Right kidney (tissue), 9 donors: ENCODE measurements at places on chromosomes 3 and 15.

DNA sequence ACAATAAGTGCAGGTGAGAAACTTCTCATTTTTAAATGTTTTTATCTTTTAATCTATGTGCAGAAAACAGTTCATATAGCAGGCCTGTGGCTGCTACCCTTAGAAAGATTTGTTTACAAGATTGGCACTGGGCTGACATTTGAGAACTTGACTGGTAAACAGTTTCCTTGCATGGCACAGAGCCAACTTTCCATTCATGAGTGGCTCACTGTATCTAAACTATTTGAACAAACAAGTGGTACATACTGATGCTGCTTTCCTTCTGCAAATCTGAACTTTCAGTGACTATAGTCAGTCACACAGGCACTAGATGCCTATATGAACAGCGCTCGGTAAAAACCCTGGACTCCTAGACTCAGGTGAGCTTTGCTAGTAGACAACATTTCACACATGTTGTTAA lies 6.3 kb upstream of the GTPBP8 start:
- no peak for DNase-seq

GRCh38 chr3:29514170-29514569 lies 233.3 kb downstream of the RBMS3 start:
- DNase-seq: no peak

DNA sequence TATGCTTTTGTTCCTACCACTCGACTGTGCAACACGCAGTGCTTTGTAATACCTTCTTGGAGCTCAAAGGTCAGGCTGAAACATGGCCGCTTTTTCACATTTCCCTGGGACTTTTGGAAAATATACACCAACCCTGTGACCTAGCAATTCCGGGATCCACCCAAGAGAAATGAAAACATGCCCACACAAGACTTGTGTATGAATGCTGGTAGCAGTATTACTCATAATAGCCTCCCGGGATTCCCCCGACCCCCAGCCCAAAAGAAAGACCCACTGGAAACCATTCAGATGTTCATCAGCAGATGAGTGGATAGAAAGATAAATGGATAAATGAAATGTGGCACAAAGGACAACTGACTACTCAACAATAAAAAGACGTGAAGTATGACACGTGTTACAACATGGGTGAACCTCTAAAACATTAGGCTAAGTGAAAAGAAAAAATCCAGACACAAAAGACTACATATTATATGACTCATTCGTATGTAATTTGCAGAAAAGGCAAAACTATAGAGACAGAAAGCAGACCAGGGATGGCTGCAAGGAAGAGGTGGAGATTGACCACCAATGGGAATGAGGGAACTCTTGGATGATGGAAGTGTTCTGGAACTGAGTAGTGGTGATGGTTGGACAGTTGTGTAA lies 104.1 kb downstream of the PGPEP1L start:
- DNase-seq: no peak

DNA sequence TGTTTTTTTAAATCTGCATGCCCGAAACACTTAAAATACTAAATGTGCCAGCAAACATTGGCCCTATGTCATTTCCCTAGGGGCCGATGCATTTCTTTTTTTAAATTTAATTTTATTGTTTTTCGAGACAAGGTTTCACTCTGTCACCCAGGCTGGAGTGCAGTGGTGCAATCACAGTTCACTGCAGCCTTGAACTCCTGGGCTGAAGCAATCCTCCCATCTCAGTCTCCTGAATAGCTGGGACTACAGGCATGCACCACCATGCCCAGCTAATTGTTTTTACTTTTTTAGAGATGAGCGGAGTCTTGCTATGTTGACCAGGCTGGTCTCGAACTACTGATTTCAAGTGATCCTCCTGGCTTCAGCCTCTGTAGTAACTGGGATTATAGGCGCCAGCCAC lies 5.5 kb downstream of the PARP9 start:
- DNase-seq: no peak

- no peak for DNase-seq
Measured at GRCh38 chr15:101114166-101114565, 137.7 kb downstream of the CHSY1 start.

- no peak for DNase-seq
Measured at GRCh38 chr3:129656659-129657247, 50.3 kb upstream of the PLXND1 start.

DNA sequence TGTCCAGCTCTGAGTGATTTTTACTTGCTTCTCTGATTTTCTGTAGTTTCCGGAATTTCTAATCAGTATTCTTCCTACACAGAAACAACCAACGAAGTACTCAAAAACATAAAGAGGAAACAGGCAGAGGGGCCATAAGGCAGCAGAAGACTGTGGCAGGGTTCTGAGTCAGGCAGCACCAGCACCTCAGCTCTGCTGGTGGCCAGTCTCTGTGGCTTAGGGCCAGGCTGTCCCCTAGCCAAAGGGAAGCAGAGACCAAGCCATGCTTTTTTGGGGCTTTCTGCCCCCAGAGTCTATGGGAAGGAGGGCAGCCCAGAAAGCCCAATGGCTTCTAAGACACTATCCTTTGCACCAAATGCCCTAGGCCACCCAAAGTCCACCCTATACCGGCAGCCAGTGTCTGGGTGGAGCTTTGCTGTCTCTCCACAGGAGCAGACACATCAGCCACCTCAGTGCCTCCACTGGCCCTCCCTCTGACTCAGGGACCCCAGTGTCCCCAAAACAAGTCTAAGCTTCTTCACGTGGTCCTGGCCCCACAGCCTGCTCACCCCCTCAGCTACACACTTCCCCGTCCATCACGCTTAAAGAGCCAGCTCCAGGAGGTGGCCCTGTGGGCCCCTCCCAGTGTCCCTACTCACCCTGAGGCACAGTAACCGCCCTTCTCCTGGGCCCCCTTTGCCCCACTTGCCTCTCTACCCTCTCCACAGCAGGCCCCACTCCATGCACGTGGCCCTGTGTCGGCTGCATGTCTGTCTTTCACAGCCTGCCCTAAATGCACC lies 46.2 kb downstream of the CCDC12 start:
- DNase-seq: no peak

GRCh38 chr3:105827959-105828358 lies 40.9 kb downstream of the CBLB start:
- no peak for DNase-seq

- no peak for DNase-seq
Measured at GRCh38 chr3:192947421-192947820, 29.8 kb upstream of the MB21D2 start.

- no peak for DNase-seq
Measured at GRCh38 chr15:85282504-85283115, 97.8 kb upstream of the AKAP13 start.

DNA sequence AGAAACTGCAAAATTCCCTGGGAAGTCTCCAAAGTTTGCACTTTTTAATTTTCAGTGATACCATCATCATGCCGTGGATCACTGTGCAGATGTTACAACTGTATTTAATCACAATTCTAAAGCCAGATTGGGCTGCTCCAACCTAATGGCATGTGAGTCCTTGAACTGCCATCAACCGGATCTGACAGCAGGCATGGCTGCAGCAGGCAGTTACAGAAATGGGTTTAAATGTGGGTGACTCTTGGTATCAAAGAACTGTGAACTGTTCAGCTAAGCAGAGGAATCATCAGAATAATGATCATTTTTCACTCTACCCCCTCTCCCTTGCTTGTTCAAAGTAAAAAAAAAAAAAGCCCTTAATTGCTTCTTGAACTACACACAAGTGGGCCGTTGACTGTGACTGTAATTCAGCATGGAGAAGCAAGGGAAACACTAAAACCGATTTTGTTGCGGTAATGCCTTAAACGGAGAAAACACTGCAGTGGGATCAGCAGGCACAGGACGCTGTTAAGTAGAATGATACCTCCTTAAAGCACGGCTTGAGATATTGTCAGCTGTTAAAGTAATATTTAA lies 152.4 kb downstream of the RORA start:
- DNase-seq: no peak

DNA sequence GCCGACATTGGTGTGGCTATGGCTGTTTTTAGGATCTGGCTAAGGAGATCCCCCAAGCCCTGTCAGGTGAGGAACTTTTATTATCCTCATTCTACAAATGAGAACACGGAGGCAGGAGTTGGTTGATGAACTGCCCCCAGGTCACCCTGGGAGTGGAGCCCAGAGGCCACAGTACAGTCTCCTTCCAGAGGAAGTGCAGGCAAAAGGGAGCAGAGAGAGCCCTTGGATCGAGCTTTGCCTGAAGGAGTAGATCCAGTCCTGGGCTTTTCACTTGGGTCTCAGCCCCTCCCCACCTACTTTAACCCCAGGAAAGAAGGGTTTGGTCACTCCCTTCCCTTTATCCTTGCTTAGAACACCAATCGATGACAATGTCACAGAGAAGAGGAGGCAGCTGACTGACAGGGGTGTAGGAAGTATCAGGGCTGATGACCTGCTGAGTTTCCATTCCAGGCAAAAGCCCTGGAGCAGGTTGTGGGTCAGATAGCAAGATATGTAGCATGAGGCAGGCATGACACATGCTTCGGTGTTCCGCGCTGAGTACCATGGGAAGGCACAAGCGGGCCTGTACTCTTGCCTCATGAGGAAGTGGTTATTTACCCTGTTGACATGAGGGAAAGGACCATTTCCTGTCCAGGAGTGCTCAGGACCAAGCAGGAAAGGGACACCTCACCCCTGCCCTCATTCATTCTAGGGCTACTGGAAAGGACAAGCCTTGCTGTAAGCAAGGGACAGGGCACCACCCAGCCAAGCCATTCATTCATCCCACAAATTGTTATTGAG lies 5.8 kb upstream of the PLA2G4D start:
- no peak for DNase-seq

- DNase-seq: no peak
Measured at GRCh38 chr15:51335538-51336410, 2.6 kb downstream of the CYP19A1 start.

DNA sequence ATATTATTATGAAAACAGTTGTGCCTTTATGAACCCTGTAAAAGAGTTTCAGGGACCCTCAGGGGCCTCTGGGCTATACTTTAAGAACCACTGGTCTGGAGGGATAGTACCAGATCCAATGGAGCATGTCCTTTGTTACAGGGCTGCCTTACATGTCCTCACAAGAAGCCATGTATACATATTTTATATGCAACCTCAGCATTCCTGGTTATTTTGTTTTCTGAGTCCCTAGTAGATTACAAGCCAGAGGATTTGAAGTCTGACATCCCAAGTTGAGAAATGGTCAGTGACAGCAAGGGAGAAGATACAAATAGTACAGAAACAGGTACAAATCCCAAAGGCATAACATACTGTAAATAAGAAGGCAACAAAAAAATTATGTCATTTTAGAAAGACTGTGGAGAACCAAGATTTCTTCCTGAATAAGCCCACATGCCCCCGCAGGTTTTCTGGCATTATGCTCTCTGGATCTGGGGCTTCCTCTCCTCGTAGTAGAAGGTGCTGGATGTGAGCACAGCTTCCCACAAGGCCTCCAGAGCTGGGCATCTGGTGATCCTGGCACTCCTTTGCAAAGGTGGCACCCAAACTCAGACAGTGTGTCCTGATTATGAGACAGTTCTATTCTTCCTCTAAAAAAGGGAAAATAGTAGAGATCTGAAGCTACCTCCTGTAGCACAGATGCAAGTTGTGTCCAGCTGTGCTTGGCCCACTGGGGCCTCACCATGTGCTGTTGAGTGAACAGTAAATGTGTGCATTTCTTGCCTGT lies 114.0 kb downstream of the NR1D2 start:
- no peak for DNase-seq

GRCh38 chr3:191882289-191882688 lies 421.3 kb downstream of the PYDC2 start:
- no peak for DNase-seq

- peak; percentile 80 for DNase-seq
Measured at GRCh38 chr3:125055913-125056745, at the start of gene HEG1. TSS of gene HEG1 (minus strand) at chr3:125055997. CDS start at chr3:125055890, 107 bp downstream.

DNA sequence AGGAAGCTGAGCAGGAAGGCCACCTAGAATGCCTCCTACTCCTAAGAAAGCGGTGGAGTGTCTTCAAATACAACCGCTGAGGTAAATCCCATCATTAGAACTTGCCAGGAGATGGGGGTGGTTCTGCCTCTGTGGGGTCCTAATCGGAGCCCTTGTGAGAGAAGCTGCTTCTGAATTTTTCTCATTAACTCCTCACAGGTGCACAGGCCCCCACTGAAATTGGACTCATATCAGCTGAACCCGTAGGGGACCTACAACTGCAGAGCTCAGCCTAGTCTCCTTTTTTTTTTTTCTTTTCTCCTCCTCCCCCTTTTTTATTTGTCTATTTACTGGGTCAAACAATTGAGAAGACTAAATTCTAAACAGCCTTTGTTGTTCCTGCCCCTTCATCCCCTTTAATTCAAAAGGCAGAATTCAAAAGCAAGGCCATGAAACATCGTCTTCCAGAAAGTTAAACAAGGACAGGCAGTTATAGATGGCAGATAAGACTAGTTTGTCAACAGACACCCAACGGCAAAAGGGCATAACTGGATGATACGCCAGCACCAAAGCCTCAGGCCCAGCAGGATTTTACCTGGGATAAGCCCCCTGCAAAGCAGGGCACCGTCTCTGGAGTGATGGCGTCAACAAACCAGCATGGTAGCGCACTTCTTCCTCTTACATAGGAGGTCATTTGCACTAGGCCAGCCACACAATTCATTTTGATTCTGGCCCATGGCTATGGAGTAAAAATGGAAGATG lies 213.7 kb upstream of the HES1 start:
- DNase-seq: no peak

DNA sequence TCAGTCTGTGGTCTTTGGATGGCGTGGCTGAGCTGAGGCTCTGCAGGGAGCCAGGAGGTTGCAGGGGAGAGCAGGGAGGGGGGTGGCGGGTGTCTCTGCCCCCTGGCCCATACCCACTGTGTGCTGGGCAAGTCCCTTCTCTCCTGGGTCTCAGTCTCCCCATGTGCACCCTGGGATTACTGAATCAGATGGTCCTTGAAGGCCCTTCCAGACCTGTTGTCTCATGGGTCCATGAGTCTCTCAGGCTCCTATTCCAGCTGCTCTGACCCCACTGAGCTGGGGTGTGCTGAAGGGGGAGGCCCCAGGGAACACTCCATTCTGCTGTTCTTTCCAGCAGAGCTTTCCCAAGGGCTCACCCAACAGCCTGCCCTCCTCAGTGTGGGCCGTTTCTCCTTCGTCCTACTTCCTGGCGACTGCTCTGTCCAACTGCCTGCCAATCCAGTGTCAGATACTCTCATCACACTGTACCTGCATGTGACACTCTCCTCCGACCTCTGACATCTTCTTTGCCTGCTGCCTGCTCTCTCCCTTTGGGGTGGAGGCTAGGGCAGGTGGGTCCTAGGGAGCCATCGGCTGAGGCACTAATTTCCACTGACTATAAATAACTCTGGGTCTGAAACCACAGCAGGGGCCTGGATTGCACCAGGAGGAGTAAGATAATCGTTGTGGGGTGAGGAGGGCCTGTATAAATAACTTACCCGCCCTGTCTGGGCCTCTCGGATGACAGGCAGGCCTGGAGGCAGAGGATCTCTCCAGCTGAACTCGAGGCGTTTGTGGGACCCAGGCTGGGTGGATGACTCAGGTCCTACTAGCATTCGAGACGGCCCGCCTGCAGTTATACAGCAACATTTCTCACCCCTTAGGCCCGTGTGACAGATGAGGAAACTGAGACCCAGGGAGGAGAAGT lies 67.1 kb downstream of the ATP2B2 start:
- peak; percentile 12 for DNase-seq

- DNase-seq: no peak
Measured at GRCh38 chr15:77063249-77063648, 7.7 kb downstream of the TSPAN3 start.

- no peak for DNase-seq
Measured at GRCh38 chr3:189626286-189626685, 4.9 kb upstream of the TP63 start.
